Neural crest cell (in vitro differentiated cells): ENCODE measurements at places on chromosomes 2 and 18.

DNA sequence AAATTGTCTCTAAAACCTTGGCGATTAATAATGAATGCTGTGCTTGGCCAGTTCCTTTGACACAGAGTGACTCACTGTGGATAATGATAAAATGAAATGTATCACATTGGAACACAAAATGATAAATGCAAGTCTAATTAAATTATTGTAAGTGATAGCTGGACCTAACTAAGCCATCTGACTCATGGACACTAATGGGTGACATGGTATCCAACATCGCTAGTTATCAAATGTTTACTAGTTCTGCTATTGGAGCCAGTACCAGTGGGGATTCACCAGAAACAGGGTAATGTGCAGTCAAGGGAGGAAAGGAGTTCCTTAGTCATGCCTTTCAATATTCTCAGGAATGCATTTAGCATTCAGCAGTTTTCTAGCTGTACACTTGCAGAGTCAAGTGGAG lies 736.3 kb upstream of the ACVR2A start:
- DNase-seq: no peak

DNA sequence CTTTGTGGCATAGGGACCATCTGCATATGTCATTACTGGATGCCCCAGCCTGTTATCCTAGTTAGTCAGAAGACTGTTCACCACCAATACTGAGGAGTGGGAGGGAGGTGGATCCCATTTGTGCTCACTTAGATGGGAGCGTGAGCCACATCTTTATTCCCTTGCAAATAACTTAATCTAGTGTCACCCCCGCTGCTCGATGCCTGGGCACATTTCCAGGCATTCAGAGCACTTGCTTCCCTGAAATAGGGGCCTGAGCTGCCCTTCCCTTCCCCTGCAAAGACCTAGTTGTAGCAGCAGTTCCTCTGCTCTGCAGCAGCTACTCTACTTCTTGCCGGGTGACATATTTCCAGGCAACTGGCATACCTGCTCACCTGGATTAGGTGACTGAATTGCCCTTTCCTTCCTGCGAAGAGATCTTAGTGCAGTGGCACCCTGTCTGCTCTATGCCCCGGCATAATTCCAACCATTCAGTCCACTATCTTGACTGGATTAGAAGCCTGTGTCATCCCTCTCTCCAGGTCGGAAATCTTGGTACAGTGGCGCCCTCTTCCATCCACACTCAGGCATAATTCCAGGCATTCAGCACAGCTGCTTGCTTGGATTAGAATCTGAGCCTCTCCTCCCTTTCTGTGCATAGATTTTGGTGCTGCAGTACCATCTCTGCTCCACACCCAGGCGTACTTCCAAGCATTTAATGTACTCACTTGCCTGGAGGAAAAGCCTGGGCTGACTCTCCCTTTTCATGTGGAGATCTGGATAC lies 1389.1 kb upstream of the TMEFF2 start:
- peak; percentile 14 for DNase-seq

DNA sequence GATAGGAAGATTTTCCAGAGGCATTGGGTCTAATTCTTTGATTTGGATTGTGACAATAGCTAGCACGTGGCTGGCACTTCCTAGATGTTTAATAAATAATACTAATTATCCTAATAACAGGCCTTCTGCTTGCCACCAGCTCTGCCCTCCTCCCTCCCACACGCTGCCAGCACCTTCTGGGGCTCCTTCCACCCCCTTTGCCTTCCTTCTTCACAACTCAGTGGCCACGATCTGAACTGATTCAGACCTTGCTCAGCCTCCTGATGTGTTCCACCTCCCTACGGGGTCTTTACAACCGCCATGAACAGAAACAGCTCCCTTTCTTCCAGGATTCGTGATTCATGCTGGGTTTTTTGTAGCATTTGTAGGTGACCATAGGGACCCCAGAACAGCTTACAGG lies 310.3 kb upstream of the HS6ST1 start:
- DNase-seq: no peak

DNA sequence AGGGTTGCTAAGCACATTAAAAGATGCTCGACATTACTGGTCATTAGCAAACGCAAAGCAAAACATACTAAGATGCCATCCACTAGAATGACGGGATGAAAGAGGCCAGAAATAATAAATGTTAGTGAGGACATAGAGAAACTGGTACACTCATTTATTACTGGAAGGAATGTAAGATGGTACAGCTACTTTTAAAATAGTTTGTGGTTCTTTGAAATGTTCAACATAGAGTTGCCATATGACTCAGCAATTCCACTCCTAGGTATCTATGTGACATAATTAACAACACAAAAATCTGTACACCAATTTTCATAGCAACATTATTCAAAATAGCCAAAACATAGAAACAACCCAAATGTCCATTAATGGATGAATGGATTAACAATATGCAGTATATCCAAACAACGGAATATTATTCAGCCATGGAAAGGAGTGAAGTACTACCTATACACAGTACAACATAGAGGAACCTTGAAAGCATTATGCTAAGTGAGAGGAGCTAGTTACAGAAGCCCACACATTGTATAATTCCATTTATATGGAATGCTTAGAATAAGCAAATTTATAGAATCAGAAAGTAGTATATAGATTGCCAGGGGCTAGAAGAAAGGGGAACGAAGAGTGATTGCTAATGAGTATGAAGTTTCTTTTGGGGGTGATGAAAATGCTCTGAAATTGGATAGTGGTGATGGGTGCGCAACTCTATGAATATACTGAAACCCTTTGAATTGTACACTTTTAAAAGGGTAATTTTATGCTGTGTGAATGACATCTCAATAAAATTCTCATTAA lies 61.9 kb upstream of the IL1R1 start:
- DNase-seq: no peak

GRCh38 chr18:22814329-22814703 lies 118.8 kb upstream of the RBBP8 start:
- no peak for DNase-seq

- no peak for DNase-seq
Observed at GRCh38 chr18:1846640-1847039, 724.7 kb downstream of the METTL4 start.

- no peak for DNase-seq
Observed at GRCh38 chr2:160110674-160111239, 48.3 kb upstream of the PLA2R1 start.

- no peak for DNase-seq
Observed at GRCh38 chr2:147479358-147479757, 365.5 kb upstream of the ACVR2A start.

- DNase-seq: no peak
Observed at GRCh38 chr2:12921321-12921720, 204.6 kb downstream of the TRIB2 start.

DNA sequence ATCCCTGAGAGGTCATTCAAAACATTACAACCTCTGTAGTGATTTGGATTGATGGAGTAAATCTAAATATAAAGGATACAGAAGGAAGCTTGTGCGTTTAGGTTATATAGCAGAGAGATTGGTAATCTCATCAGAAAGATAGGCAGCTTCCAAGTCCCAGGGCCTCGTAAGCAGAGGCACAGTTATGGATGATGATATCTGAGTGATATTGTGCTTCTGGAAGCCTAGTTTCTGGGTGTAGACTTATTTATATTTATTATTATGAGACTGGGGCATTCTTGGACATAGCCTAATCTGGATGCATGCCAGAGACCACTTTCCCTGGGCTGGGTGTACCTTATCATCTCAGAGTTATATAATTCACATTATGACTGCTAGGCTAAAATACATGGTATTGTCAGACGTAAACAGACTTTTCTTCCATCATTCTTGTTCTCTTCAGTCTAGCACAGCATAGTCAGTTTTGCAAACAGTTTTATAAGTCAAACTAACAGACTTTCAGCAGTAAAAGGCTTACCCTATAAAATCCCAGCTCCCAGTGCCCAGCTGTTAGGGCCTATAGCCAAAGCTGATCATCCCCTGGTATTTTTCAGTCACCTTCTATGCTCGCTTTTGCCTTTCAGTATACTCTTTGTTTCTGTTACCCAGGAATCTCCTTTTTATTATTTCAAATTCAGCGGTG lies 47.9 kb downstream of the RAB3GAP1 start:
- DNase-seq: no peak

- no peak for DNase-seq
Observed at GRCh38 chr2:211845338-211846035, 693.1 kb downstream of the ERBB4 start.

- DNase-seq: no peak
Observed at GRCh38 chr2:20516291-20516645, 69.4 kb downstream of the RHOB start.

GRCh38 chr18:23824240-23824639 lies 135.0 kb downstream of the LAMA3 start:
- DNase-seq: no peak

DNA sequence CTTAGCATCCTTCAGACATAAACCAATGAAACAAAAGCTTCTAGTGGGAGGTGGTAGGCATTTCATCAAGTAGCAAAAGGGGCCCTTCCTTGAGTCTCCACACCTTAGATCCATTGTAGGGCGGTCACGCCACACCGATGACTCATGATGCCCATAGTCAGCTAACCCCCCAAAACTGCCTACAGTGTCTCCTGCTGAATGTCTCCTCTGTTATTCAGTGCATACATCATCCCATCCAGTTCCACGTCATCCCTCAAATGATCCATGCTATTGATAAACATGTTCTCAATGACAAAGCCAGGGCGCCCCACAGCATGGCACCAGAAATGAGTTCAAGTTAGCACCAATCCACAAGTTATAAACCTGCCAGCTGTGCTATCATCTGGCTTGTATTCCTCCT lies 57.4 kb upstream of the ACKR3 start:
- DNase-seq: no peak

DNA sequence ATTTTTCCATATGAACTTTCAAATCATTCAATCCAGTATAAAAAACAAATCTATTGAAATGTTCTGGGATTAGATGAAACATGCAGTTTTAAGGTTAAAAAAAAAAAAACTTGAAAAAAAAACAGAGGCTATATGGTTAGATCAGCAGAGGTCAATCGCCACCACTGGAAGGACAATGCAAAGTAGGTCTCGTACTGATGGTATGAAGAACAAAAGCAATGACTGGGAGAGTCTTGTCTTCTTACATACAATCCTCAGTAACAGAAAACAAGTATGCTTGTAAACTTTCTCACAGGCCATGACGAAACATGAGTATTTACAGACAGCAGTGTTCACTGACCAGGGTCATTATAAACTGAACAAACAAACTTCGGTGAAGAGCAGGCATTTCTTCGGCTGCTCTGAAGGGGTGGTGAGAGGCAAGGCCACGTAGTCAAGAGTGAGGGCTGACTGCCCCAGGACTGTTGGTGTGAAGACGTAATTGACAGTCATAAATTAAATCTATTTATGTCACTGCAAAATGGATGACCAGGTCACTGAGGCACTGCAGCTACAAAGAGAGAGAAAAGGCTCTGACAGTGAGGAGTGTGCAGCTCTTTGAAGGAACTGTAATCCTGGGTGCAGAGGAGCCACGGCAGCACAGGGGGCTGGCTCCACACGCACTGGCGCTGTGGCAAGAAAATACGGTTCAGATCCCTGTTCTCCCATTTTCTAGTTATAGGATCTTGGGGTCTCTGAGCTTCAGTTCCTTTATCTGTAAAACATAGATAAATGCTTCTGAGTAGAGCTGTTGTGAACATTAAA lies 60.0 kb downstream of the NXPH2 start:
- no peak for DNase-seq

DNA sequence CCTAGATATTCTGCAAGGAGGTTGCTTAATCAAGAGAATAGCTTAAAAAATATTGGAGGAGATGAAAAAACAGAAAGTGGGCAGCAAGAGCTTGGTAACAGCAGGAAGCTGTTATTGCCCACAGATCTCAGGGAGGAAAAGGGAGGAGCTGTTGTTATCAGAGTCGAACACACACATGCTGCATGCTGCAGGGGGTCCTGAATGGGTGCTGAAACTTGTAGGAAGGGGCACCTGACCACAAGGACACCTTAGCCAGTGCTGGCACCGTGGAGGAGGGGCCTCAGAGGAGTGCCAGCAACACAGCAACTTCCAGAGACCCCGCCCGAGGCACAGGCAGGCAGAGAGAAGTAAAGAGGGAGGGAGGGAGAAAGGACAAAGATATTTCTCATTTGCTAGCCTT lies 332.9 kb downstream of the SOCS6 start:
- DNase-seq: no peak

DNA sequence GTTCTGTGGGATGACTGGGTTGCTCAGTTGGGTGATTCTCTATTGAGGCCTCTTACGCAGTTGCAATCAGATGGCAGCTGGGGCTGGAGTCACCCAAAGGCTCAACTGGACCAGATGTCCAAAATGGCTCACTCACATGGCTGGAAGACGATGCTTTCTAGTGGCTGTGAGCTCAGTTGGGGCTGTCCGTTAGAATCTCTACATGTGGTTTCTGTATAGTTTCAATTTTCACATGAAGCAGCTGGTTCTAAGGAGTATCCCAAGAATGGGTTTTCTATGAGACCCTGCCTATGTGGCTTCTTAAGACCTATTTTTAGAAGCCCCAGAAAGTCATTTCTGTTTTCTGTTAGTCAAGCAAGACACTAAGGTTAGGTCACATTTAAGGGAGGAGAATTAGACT lies 4.4 kb downstream of the XRCC5 start:
- DNase-seq: no peak

- DNase-seq: no peak
Observed at GRCh38 chr2:20222014-20222768, 2.7 kb downstream of the SDC1 start.

- no peak for DNase-seq
Observed at GRCh38 chr2:231181860-231182512, 16.4 kb upstream of the ARMC9 start.

DNA sequence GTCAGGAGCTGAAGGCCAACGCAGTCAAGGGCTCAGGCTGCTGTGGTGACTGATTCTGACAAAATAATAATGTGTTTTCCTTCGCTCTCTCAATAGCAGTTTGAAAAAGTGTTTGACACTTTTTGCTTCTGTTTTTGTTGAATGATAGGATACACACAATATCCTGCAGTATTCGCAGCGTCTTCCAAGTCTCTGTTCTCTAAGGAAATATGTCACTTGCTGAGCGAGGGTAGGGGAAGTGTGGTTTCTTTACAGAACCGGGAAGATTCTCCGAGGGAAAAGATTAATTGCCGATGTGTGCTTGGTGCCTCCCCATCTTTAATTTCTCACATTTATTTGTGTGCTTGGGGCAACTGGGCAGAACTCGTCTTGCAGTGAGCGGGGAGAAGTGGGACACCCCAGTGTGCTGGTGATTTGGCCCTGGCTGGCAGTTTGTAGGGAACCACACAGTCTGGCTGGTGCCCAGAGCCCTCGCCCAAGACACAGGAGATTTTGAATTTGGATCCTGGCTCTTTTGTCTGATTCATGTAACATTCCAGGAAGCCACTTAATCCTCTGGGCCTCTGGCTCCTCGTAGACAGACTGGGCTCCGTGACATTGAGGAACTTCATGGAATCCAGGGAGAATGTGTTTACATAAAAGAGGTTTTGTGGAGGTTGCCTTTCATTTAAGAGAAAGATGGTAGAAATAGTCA lies 169.4 kb downstream of the LDLRAD4 start:
- no peak for DNase-seq

DNA sequence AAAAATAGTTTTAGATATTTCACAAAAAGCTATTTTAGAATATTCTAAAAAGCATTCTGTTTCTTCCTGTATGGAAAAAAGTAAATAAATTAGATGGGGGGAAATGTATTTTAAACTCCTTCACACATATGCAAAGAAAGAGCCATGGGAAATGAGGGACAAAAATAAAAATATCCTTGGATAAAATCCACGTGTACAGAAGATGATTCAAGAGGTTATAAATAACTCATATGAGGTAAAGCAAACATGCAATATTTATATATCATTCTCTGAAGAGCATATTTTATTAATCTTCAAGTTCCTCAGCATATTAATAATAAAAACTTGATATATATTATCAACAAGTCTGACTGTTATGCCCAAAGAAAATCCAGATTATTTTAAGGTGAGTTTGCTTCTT lies 8.8 kb upstream of the GFPT1 start:
- DNase-seq: no peak
